Right renal pelvis (tissue), 4 donors: ENCODE measurements at places on chromosomes 13 and 19. TPM values are rescaled to one million over a fixed set of nuclear protein-coding genes. Genes with fewer than 3 reads are reported as not detected.

Gene ETV2
- 1.6 TPM for polyA plus RNA-seq

Gene FGF22
- 0.23 TPM for polyA plus RNA-seq

Gene SMAD9
- polyA plus RNA-seq: 27.2 TPM

Gene DHX34
- polyA plus RNA-seq: 17.5 TPM

Gene HSPB6
- polyA plus RNA-seq: 26.2 TPM

Gene FAM124A
- polyA plus RNA-seq: 4.3 TPM

Gene SLC10A2
- 0.56 TPM for polyA plus RNA-seq

Gene DACH1
- 107 TPM for polyA plus RNA-seq

Gene PRSS57
- polyA plus RNA-seq: 0.35 TPM

Gene PSG2
- polyA plus RNA-seq: 0.13 TPM

Gene GIPC3
- polyA plus RNA-seq: 3.4 TPM

Gene PDE4A
- 2.8 TPM for polyA plus RNA-seq

Gene PRRG2
- polyA plus RNA-seq: 7.3 TPM

Gene FBXO27
- 7.3 TPM for polyA plus RNA-seq

Gene DAZAP1
- polyA plus RNA-seq: 79.9 TPM

Gene HCN2
- polyA plus RNA-seq: 0.44 TPM

Gene RHPN2
- 18.4 TPM for polyA plus RNA-seq

Gene ARHGEF7
- polyA plus RNA-seq: 63.6 TPM

Gene ZNF555
- 12.1 TPM for polyA plus RNA-seq

Gene CYP4F12
- 0.15 TPM for polyA plus RNA-seq

Gene PRTN3
- polyA plus RNA-seq: 0.50 TPM

Gene FCAR
- not detected for polyA plus RNA-seq

Gene AP3D1
- polyA plus RNA-seq: 124 TPM

Gene MYO1F
- polyA plus RNA-seq: 3.6 TPM

Gene DCT
- polyA plus RNA-seq: 0.47 TPM

Gene NANOS3
- 1.8 TPM for polyA plus RNA-seq

Gene CYP2S1
- 0.22 TPM for polyA plus RNA-seq

Gene CACTIN
- polyA plus RNA-seq: 19.7 TPM

Gene CBARP
- 5.3 TPM for polyA plus RNA-seq

Gene TEX26
- polyA plus RNA-seq: 2.2 TPM

Gene LILRB5
- 2.6 TPM for polyA plus RNA-seq

Gene RNF225
- polyA plus RNA-seq: not detected

Gene JOSD2
- 16.9 TPM for polyA plus RNA-seq

Gene KLF1
- 0.44 TPM for polyA plus RNA-seq

Gene GZMM
- 0.22 TPM for polyA plus RNA-seq

Gene CACNA1A
- polyA plus RNA-seq: 2.2 TPM

Gene KCTD4
- 0.74 TPM for polyA plus RNA-seq

Gene KCNRG
- 1.6 TPM for polyA plus RNA-seq

Gene C1QTNF9B
- polyA plus RNA-seq: 0.60 TPM

Gene ATP8A2
- 5.5 TPM for polyA plus RNA-seq

Gene FFAR1
- 0.31 TPM for polyA plus RNA-seq

Gene C19orf85
- not detected for polyA plus RNA-seq
